ENCODE measurements at places on chromosomes 16 and 17.

- peak; percentile 36 for DNase-seq
Measured at GRCh38 chr17:49965524-49965909, 3.5 kb upstream of the DLX4 start.

GRCh38 chr17:59335685-59336084, 4.2 kb downstream of the YPEL2 start:
- DNase-seq: no peak

- DNase-seq: no peak
Measured at GRCh38 chr16:47481698-47482374, 20.7 kb downstream of the PHKB start.

DNA sequence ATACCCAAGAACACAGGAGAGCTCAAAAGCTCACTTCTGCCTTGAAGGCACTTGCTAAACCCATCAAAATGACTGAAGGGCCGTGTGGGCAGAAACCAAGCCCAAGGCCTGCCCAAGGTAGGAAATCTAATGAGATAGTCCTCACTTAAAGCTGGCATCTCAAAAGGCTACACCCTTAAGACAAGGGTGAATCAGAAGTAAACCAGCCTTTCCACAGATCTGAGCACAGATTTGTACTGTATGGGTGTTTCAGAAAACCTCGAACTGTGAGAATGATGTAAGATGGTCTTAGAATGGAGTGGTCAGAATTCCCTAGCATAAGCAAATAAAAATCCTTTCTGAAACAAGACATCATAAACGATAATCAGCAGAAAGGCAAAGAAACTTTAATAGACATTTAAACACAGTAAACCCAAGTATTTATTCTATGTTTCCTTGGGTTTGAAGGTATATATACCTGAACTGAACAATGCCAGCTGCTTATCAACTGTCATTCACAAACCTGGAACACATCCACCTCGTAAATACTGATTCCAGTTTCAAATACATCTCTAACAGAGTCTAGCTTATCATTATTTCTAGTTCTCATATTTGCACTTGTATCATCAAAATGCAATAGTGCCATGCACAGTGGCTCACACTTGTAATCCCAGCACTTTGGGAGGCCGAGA, 37.8 kb downstream of the GLG1 start:
- no peak for DNase-seq

DNA sequence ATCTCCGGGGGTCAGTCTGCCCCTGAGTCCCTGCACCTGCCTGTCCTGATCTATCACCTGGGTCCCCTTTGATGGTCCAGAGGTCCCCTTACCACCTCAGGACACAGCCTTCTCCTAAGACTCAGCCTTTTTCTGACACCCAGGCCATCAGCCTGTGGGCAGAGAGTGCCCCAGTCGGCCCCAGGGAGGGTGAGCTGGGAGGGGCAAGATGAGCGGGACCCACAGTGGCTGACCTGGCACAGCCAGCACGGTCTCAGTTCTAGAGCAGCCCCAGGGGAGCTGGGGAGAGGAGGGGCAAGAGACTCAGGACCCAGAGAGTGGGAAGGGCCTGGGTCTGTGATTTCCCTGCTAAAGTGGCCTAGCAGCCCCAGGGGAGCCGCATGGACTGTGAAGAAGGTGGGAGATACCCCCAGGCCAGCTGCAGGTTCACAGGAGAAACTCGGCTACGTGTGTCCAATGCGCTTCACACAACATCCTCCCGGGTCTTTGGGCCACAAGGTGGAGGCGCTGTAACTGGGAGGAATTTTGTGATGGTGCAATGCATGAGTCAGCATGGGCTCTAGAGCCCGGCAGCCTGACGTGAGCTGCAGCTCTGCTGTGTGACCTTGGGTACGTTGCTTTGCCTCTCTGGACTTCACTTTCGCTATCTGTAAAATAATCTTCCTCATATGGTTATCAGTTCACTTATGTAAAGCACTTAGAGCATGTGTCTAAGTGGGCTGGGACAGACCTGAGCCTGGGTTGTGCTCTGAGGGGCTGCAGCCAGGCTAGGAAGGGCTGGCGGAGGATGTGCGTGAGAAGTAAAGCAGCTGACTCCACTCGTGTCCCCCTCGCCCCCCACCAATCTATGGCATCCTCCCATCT, 67.2 kb upstream of the LHX1 start:
- DNase-seq: peak; percentile 37

GRCh38 chr17:65902831-65903522, 289.0 kb downstream of the CEP112 start:
- DNase-seq: peak; percentile 21

DNA sequence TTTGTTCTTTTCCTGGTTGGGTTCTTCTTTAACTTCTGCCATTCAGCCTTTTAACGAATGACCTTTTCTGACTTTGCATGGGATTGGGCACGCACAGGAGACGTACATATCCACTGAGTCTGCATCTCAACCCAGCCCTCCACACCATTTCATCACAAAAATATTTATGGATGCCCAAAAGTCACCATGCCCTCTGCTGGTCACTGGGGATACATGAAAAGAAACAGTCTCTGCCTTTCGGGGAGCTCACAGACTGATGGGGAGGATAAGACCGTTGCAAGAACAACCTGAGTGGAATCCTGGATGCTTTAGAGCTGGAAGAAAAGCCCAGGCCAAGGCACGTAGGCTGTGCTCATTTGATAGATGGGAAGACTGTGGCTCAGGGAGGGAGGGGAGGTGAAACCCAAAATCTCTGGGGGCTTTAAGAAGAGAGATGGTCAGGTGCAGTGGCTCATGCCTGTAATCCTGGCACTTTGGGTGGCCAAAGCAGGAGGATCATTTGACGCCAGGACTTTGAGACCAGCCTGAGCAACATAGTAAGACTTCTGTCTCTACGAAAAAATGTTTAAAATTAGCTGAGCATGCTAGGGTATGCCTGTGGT, 7.9 kb upstream of the MT2A start:
- DNase-seq: peak; percentile 31

- no peak for DNase-seq
Measured at GRCh38 chr17:1216217-1217088, 36.7 kb upstream of the ABR start.

DNA sequence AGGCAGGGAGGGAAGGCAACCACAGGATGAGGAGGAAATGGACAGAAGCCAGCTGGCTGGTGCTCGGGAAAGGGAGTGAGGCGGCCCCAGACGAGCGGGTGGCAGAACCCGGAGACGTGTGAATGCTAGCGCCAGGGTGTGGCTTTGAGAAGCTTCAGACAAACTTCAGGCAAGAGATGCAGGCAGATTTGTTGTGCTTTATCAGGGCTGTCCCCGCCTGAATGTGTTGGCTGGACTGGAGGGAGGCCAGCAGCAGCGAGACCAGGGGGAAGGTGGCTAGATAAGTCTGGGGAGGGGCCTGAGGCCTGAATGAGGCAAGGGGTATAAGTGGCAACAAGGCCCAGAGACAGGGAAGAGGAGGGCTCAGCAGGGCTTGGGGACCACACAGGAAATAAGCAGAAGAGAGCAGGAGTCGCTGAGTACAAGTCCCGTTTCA, 22.0 kb downstream of the CAMKK1 start:
- no peak for DNase-seq

DNA sequence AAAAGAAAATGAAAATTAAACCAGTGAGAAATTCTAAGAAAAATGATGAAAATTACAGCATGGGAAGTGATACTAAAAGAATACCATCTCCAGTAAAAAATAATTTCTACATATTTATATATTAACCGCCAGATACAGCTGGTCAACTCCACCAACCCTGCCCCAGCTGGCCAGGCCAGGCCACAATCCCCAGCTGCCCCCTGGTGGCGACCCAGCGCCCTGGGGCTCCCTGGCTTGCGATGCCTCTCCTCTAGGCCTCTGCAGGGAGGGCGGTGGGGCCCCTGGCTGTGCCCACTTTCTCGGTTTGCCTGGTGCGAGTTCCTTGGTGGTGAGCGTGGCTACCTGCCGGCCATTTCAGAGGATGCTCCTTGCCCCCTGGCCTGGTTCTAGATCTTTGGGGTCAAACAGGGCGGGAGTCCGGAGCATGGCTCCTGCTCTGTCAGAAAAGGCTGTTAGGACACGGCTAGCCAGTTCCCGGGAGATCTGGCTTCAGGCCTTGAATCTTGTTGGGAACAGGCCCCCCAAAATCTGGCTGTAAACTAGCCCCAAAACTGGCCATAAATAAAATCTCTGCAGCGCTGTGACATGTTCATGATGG, 14.5 kb downstream of the GLIS2 start:
- peak; percentile 86 for DNase-seq

GRCh38 chr17:30391534-30391933, 12.8 kb downstream of the CPD start:
- no peak for DNase-seq

- no peak for DNase-seq
Measured at GRCh38 chr16:10242916-10243315, 60.7 kb upstream of the GRIN2A start.

GRCh38 chr16:71865173-71865863, 18.7 kb downstream of the ZNF821 start:
- DNase-seq: no peak

DNA sequence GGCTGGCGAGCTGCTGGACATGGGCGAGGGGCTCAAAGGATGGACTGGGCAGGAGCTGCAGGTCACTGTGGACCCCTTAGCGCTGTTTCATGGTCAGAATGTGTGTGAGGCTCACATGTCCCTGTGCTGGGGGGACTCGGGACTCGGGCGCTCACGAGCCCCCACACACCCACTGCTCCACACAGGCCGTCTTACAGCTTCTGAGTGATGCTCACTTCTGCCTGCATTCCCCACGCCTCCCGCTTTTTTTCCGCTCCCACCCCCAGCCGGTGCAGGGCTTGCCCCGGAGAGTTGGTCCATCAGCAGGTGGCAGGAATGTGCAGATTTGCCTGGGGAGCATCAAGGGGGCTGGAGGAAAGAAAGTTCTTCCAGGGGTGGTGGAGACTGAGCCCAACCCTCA, 20.2 kb upstream of the JPT2 start:
- no peak for DNase-seq

DNA sequence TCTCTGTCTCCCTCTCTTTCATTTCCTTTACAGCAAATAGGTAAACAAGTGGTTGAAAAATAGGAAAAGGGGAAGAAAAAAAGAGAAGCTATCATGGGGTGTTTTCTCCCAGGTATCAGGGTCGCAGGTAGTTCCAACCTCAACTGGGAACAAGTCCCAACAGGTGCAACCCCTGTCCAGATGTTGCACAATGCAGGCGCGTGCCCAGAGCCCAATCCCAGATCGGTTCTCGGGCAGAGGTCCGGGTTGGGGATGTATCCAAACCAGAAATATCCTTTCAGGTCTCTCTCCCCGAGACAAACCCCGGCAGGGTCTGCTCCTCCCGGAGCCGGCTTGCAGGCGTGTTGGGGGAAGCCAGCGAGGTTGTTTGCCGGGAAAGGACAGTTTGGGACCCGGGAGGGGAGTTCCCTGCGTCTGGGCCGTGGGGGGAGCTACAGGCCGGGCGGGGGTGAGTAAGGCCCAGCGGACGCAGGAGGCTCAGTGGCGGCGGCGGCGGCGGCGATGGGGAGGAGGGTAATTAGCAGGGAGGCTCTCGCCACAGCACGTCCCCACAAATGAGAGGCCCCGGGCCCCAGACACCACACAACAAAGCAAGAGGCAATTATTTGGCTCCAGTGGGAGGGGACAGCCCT, 21.2 kb upstream of the SP6 start:
- peak; percentile 64 for DNase-seq

- no peak for DNase-seq
Measured at GRCh38 chr17:68053231-68054013, 17.9 kb downstream of the KPNA2 start.

GRCh38 chr17:60079401-60080243, 901 bp upstream of the HEATR6 start:
- no peak for DNase-seq

- DNase-seq: no peak
Measured at GRCh38 chr17:39755554-39756379, 18.0 kb downstream of the GRB7 start.

GRCh38 chr16:8937803-8938202, 25.9 kb downstream of the USP7 start:
- no peak for DNase-seq

GRCh38 chr17:66301864-66302741, at the start of gene PRKCA:
TSS of gene PRKCA (plus strand) at chr17:66302613.
- peak; percentile 68 for DNase-seq

GRCh38 chr17:61409301-61410112, 9.9 kb downstream of the TBX2 start:
- peak; percentile 55 for DNase-seq

- DNase-seq: no peak
Measured at GRCh38 chr16:69109486-69110270, 4.2 kb downstream of the HAS3 start.

DNA sequence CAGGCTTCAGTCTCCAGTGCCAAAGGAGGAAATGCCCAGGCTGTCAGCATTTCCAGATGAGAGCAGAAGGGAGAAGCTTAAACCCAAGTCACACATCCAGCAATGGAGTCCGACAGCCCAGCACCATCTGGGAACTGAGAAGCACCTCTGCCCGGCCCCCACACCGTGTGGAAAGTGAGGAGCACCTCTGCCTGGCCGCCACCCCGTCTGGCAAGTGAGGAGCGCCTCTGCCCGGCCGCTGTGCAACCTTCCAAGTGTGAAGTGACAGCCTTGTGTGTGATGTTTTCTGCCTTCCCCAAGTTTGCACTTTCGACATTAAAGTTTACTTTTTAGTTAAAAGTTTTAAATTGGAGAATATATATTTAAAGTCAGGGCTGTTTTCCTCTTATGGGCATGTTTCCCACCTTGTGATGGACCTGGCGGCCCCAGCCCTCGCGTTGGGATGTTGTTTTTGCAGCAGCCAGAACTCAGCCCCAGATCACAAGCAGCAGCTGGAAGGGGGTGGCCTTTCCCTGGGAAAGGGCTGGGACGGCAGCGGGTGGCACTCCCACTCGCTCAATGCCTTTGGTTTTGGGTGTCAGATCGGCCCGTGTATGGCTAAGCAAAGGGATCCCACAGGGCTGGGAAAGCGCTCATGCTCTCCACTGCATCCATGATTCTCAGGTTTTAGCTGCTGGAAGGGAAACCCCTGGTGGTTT, 7.2 kb downstream of the CCDC137 start:
- DNase-seq: no peak

- peak; percentile 81 for DNase-seq
Measured at GRCh38 chr17:794876-795275, 12.7 kb downstream of the MRM3 start.

GRCh38 chr17:14790521-14790920, 474.6 kb downstream of the PMP22 start:
- no peak for DNase-seq

DNA sequence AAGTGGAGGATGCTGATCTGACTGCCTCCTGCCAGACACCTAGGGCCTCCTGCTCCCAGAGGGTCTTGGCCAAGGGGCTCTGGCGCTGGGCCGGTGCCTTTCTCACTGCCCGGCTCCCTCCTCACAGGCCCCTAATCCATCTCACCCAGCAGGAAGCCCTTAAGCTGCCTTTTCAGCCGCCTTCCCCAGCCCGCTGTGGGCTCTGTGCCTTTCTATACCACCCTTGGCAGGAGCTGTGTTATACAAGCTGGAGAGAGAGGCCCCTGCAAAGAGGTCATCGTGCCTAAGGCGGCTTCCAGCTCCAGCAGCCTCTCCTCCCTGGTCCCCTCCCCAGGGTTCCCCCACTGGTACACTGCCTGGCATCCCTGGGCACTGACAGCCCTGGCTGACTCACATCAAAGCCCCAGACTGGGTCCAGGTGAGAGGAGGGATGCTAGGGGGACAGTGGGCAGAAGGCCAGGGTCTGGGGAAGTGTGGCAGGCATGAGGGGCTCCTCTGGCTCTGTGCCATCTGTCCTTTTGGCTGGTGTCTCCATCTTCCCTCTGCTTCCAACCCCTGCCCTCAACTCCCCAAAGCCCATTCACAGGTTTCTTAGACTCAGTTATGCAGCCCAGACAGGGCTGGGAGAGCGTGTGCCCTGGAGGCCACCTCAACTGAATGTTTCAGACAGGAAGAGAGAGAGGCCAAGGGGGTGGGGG, 15.3 kb upstream of the FZD2 start:
- peak; percentile 39 for DNase-seq

Data from WTC11 (cell line).